ENCODE measurements at places on chromosomes 6 and 20. TPM values are rescaled to one million over a fixed set of nuclear protein-coding genes. Genes with fewer than 3 reads are reported as not detected.
A peak's percentile ranks its signal among the peaks of the same experiment; 100 is the strongest.

GRCh38 chr20:50039706-50040431 lies 57.1 kb downstream of the SNAI1 start:
- DNase-seq, result no peak

- DNase-seq, result no peak
These were observed 4.1 kb downstream of the LINC00237 start for GRCh38 chr20:21101932-21102575.

DNA sequence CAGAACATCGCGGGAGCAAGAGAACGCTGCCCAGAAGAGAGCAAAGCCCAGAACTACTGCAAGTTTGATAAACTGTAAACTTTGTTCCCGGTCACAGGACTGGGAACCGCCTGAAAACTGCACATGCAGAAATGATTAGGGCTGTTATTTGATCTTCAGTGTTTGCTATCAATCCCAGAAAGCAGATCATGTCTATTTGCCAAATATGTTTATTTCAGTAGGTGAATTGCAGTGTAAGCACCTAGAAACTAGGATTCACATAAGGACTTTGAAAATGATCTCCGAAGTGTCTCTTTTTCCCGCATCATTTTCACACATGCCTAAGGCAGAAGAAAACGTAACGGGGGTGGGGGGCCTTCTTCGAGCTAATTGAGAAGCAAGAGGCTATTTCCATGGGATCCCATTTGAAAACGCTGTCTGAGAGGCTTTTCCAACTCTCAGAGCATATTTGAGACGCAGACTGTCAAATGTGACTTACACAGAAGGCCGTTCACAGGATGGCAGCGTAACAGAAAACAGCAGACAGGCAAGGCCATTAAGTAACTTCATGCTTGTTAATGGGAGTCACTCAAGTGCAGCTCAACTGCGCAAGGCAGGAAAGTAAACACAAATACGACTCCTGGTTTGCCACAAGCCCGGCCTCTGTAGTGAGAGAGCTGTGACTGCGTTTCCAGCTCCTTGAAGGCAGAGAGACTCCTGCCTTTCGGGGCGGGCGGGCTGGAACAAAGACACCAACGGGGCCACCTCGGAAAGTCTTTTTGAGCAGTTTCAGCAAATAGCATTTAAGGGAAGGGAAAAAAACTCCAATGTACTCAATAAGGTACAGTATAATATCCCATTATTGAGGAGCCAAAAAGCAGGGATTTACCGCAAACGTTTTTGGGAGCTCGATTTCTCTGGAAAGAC lies 144.7 kb upstream of the ZNF217 start:
- no peak for DNase-seq

GRCh38 chr6:169854083-169854725 lies 102.8 kb downstream of the ERMARD start:
- DNase-seq, result no peak

SLC2A10 gene
- not detected for total RNA-seq

DNA sequence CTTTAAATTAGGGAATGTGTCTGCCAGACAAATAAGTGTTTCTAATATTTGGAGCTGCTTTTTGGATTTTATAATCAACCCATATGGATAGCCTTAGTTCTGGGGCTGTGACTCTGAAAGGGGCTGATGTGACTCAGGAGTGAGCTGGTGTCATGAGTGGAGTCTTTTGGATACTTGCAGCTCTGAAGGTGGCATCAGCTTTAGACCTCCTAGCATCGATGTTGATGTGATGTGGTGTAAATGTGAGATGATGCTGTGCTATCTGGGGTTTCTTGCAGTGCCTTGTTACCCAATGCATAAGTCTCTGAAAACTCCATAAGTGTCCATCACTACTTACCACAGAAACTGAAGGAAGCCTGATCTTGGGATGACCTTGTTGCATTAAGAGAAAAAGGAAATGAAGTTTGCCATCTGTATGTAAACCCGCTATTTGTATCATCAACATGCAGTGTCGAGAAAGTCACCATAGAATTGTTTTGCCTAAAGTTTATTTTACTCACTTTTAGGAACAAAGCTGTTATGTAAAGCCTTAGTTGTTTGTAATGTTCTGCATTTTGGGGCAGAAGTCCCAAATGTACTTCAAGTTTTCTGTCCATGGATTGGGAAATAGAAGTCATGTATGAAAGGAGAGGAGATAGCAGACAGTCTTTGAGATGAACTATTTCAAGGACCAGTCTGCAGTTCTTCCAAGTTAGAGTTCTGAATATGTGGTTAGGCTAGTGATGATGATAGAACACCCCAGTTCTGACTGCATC lies 8.0 kb downstream of the FOXO3 start:
- DNase-seq, result no peak

- DNase-seq, result no peak
These were observed 40.4 kb upstream of the SYNJ2 start for GRCh38 chr6:157941101-157941863.

DNA sequence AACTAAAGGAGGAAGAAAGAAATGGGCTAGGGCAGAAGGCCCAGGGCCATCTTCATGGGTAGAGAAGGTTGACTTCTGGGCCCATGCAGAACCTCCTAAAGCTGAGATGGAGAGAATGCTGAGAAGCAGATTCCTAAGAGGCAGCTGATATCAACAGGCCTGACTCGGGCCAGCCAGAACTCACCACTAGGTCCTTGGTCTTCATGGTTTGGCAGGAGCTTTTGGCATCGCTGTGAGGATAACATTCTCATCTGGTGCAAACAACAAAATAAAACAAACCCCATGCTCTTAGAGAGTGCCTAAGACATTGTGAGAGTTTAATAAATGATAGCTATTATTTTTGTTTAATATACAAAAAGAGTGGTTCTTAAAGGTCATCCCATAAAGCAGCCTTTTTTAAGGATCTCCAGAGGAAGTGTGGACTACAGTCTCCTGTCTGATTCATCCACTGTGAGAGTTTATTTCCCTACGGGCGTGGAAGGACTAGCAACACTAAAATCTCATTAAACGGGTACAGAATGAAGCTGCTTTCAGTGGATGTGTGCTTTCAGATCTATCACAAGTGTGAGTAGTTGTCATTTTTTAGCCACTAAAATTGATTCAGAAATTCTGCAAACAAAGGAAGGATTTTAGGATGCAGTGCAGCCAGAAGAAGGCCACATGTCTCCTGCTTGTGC lies 160.0 kb downstream of the PLCB4 start:
- DNase-seq, result no peak

DNA sequence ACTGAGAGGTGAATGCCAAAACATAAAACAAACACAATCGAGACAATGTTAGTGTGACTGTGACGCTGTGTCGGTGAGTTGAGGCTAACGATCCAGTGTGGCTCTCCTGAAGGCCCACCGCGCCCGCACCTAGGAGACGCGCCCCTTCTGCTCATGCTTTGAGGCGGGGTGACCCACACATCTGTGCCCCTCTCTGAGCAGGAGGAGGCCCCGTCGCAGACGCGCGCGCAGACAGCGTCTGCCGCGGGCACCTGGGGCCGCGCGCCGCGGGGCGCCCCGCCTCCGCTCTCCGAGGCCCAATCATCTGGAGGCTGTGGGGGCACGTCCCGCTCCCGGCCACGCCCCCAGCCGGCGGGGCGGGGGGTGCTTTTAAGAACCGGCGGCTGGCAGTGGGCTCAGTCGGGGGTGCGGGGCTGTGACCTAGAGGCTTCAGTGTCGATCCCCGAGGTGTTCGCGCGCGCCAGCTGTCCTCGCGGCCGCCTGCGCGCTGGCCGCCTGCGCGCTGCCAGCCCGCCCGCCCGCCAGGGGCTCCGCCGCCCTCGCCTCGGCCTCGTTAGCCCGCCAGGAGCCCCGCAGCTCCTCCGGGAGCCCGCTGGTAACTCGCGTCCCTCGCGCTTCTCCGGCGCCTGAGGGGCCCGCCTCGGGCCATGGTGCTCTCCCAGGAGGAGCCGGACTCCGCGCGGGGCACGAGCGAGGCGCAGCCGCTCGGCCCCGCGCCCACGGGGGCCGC lies at the start of gene SLC16A10:
TSS of gene SLC16A10 (plus strand) at position 398 of the 730 bp plus-strand sequence. CDS start at position 648, 250 bp downstream.
- peak; percentile 66 for DNase-seq

GRCh38 chr6:381742-382461 lies 9.7 kb upstream of the IRF4 start:
- DNase-seq, result no peak

SLC22A7 gene
- total RNA-seq, result not detected

DNA sequence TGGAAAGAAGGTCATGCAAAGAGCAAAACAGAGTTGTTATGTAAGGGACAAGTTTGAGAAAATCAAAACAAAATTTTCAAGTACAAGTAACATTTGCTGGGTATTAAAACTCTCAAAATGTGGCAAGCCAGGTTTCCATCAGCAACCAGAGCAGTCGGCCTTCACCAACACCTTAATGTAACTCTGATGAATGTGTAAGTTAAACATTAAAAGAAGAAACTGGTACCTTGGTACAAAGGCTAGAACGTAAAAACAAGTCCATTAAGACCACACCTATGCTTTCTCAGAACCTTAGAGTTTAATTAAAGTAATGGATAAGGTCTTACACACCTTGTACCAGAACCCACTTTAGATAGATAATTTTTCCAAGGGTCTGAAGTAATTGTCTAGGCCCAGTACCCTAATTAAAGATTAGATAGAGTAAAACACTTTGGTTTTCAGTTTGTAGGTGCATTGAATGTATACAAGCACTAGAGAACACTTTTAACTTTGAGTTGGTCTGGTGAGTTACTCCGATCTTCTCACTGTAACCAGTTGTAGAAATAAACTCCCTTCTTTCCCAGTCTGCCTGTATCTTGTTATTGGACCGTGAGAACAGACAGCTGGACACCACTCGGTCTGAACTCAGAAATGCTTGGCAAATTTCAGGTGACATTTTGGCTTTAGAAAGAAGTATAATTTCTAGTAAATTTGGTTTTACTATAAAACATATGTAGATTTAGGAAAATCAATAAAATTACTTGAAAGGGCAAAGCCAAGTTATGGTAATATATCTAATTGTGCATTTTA lies 319.4 kb downstream of the HTR1B start:
- no peak for DNase-seq

RAET1G gene
- total RNA-seq, result 0.18 TPM

DNA sequence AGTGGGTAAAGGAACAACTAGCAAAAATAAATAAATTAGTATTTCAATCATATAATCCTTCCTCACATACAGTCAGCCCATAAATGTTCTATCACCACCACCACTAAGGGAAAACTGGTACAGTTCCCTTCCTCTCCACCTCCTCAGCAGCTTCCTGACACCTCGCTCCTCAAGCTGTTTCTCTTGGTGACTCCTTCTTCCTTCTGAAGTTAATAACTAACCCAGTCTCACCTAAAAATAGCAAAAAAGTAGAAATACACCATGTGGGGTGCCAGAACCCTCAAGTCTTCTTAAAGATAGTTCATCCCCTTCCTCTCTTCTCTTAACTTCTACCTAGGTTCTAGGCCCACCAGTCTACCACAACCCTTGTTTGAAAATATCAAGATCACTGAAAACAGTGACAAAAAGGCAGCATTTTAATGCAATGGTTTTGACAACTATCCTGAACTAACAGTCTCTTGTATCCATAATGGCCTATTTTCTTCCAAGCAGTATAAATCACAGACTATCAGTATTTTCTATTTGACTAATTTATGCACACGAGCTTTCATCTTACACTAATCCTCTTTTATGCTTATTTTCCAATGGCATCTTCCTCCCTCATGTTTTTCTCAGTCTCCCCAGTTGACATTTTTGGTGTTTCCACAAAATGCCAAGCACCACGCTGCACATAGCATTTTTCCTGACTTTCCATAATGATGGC lies 85.5 kb downstream of the KHDC1L start:
- no peak for DNase-seq

- no peak for DNase-seq
These were observed 293.5 kb downstream of the UTRN start for GRCh38 chr6:144578385-144579350.

HLA-DMA gene
- 14.1 TPM for total RNA-seq

GRCh38 chr20:9241232-9241692 lies 172.4 kb downstream of the PLCB4 start:
- no peak for DNase-seq

DNA sequence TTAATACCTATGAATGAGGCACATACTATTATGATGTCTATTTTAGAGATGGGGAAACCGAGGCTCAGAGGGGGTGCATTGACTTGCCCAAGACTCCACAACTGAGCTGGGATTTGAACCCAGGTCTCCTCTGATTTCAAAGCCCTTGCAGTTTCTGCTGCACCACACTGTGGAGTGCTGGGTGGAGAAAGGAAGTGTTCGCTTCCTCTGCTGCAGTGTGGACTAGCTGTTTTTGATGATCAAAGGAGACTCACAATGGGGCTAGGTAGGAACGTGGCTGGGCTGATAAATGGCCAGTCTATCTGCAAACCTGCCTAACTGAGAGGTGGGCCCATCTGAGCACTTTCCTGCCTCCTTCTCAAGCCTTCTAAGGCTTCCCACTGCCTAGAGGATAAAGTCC lies 87.2 kb downstream of the CD40 start:
- no peak for DNase-seq

- no peak for DNase-seq
These were observed 558.9 kb downstream of the PKHD1 start for GRCh38 chr6:51528556-51528955.

DNA sequence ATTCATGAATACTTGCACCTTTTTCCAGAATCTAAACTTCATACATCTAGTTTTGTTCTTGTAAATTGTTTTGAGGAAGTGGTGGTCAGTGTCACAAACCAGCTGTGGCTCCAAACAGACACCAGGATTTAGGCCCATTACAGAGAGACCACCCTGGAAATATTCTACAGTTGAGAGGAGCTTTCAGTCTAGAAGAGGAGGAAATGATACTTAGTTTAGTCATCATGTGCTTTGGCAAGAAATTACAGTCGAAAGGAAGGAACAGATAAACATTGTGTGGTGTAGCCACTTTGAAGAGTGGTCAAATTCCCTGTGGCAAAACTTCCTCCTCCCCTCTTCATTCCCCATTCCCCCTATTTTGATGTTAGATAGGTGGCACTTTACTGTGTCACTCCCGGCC lies 15.7 kb downstream of the DCBLD1 start:
- no peak for DNase-seq

DNA sequence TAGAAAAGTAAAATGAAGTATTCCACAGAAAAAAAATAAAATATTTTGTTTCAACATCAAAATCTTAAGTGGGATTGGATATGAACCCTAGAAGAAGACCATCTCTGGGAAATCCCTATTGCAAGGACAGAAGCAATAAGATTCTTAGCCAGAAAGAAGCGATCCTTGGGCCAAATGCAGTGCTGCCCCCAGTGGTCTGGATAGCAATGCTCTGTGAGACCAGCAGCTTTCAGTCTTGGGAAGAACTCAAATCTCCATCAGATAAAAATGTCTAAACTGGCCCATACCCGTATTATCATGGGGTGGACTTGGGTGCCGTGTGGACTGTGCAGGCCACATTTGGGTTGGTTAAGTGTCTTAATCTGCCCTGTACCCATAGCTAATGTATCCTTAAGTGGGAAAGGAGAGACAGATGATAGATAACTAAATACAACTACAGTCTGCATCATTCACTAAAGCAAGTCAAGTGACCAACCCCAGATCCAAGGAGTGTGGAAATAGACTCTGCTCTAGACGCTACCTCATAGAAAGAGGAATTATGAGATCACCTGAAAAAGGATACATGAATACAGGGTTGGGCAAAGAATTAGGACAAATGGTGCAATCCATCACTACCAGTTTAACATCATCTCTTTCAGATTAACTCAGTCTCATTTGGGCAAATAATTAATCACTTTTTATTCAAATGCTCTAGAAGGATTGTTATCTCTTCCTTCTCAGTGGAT lies 38.9 kb upstream of the SNAP25 start:
- DNase-seq, result no peak

Measured in activated T-helper 1 cell treated with anti-CD3 and anti-CD28 coated beads, Interleukin-12 subunit alpha, Interleukin-12 subunit beta, Interleukin-2, Interleukin-4 antibody, amounts not matched to agents 30 ng/mL and 10 ng/mL and 1 ng/mL, durations not matched to agents 14 hours and 24 hours and 36 hours (primary cell).